Neural progenitor cell (in vitro differentiated cells): ENCODE measurements at places on chromosomes 1 and 21. TPM values are rescaled to one million over a fixed set of nuclear protein-coding genes. Genes with fewer than 3 reads are reported as not detected.
A peak's percentile ranks its signal among the peaks of the same experiment; 100 is the strongest.

Gene DENND2D
- total RNA-seq, result not detected in 2 replicates

Gene GREM2
- total RNA-seq, result not detected in 2 replicates

Gene CDCA8
- total RNA-seq, result 49.3 and 65.0 TPM in 2 replicates

GRCh38 chr21:35896060-35896459, 164.3 kb downstream of the SETD4 start:
- DNase-seq, result no peak
- no peaks in the 10 kb centered on the region for H3K4me1 ChIP-seq
- H3K27ac ChIP-seq, result no peak overlapping the region
- H3K36me3 ChIP-seq, result no peaks in the 10 kb centered on the region
- no peaks in the 10 kb centered on the region for H3K27me3 ChIP-seq

DNA sequence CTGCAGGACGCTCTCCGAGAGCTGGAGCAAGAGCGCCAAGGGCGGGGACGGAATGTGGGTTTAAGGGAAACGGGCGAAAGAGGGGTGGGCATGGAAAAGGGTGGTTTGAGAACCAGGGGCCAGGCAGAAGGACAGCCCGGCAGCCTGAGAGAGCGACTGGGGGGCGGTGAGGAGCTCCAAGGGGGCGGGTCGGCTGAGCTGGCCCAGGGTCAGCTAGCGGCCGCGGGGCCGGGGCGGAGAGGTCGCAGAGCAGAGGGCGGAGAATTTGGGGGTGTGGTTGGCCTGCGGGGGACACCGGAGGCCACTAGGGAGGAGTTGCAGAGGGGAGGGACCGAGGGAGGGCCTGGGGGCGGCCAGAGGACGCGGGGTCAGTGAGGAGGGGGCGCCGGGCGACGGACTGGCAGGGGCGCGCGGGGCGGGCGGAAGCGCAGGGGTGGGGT, 54.7 kb downstream of the NDUFS5 start:
- H3K36me3 ChIP-seq, result no peaks in the 10 kb centered on the region
- peaks cover 19% of the 10 kb centered on the region for H3K27me3 ChIP-seq
- peaks cover 4% of the 10 kb centered on the region for H3K4me1 ChIP-seq
- DNase-seq, result peak; percentile 93

Gene RGS18
- not detected in 2 replicates for total RNA-seq

Gene DMBX1
- total RNA-seq, result 0.06 and 0.56 TPM in 2 replicates

Gene ANKRD35
- 1.1 and 1.9 TPM in 2 replicates for total RNA-seq

Gene ITLN1
- total RNA-seq, result not detected in 2 replicates

- no peaks in the 10 kb centered on the region for H3K36me3 ChIP-seq
- no peaks in the 10 kb centered on the region for H3K4me1 ChIP-seq
- no peak overlapping the region for H3K4me3 ChIP-seq
- DNase-seq, result no peak
These were observed 45.4 kb downstream of the SMYD2 start for GRCh38 chr1:214326406-214326805.

- H3K4me3 ChIP-seq, result no peak overlapping the region
- no peaks in the 10 kb centered on the region for H3K36me3 ChIP-seq
- DNase-seq, result no peak
These were observed 26.8 kb upstream of the ABCB10 start for GRCh38 chr1:229585338-229585737.
